ENCODE measurements at places on chromosomes 2 and 18.

- no peak for DNase-seq
These were observed 57.8 kb downstream of the PKDCC start for GRCh38 chr2:42105330-42106256.

- no peak for DNase-seq
These were observed 690.3 kb downstream of the MBD2 start for GRCh38 chr18:53534203-53534602.

DNA sequence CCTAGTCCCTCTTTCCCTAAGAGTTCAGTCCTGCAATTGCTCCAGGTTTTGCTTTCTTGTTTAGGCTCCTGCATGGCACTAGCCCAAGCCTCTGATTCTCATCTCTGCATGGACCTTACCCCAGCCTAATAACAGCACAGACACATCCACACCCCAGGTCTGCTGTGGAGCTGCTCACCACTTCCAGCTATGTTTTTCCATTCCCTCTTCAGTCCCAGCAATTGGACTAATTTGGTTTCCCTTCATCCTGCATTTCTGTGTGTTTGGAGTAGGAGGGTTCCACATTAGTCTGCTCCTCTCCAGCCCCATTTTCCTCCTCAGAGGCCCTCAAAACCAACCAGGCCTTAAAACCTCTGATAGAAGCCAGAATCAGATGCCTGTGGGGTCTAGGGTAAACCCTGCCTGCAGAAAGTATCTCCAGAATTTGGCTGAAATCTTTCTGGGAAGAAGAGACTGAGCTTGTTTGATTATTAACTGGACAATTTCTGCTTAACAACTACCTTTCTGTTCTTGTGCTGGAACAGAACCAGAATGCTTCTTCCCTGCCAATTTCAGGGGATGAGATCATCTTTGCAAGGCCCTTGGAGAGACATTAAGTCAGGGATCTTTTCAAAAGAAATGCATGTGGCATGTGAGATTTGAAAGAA lies 95.9 kb downstream of the GFPT1 start:
- DNase-seq = no peak

DNA sequence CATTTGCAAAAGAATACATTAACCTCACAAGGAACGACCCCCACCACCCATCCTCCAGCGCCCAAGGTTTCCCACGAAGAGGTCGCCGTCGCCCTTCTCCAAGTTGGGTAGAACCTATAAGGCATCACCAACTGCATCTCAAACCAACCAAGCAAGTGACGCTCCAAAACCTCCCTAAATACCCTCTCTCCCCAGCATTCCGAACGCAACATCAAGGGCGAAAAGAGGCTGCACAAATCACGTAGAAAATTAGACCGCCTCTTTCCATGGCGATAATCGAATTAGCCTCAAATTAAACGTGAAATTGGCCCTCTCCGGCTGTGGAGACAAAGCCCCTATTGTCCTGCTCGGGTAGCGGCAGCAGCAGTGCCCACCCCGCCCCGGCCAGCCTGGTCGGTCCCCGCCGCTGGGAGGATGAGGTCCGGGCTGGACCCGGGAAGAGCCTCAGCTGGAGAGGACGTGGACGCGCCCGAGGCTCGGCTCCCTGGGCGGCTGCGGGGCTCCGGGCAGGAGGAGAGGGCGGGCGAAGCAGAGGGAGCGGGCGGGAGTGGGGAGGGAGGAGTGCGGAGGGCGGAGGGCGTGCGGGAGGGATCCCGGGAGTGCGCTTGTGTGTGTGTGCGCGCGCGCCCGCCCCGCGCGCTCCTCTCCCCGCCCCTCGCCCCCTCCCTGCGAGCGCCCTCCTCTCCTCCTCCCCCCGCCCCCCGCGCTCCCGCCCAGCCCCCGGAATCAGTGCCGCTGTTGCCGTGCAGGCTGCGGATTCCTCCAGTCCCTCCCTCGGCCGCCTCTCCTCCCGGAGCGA lies at the start of gene SPTBN1:
TSS of gene SPTBN1 (plus strand) at position 765 of the 799 bp plus-strand sequence. CDS start 70,092 bp downstream, outside the sequence.
- DNase-seq = peak; percentile 85

- no peak for DNase-seq
These were observed 57.4 kb upstream of the EPAS1 start for GRCh38 chr2:46239847-46240181.

GRCh38 chr2:6011921-6012320 lies 319.7 kb downstream of the SOX11 start:
- DNase-seq = no peak

GRCh38 chr2:162928356-162928755 lies 89.8 kb upstream of the KCNH7 start:
- no peak for DNase-seq

GRCh38 chr2:212968284-212969081 lies 182.9 kb downstream of the IKZF2 start:
- DNase-seq = no peak

GRCh38 chr2:109254174-109254904 lies 125.3 kb downstream of the SH3RF3 start:
- no peak for DNase-seq

- no peak for DNase-seq
These were observed 13.3 kb upstream of the TMEM214 start for GRCh38 chr2:27019459-27019858.

- no peak for DNase-seq
These were observed 220.8 kb upstream of the HDAC4 start for GRCh38 chr2:239621611-239622010.

All from AG09319 (cell line).